Daoy (cell line): ENCODE measurements at places on chromosomes 6 and 20. TPM values are rescaled to one million over a fixed set of nuclear protein-coding genes. Genes with fewer than 3 reads are reported as not detected.
A peak's percentile ranks its signal among the peaks of the same experiment; 100 is the strongest.

GRCh38 chr6:104460738-104461483 is 398.8 kb downstream of the HACE1 start:
- DNase-seq: no peak

- DNase-seq: no peak
Observed at GRCh38 chr20:34402461-34402860, 39.4 kb downstream of the ITCH start.

DNA sequence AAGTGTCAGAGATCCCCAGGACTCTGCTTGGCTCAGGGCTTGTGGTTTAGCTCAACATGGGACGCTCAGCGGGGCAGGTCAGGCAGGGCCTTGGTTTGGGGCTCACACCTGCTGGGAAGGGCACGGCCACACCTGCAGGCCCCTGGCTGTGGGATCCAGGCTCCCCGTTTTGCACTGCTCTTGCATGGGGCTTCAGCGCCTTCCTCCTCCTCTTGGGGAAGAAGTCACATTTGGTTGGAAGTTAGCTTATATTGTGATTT is 378.3 kb downstream of the CDH4 start:
- DNase-seq: no peak

HSPA1L gene
- total RNA-seq: 0.12 and 0.80 TPM in 2 replicates

GRCh38 chr20:46705378-46705729 is 4.1 kb upstream of the SLC2A10 start:
- DNase-seq: no peak

GRCh38 chr6:110812719-110813118 is 2.5 kb downstream of the CDK19 start:
- DNase-seq: no peak

- DNase-seq: peak; percentile 39
Observed at GRCh38 chr20:5008759-5009158, 7.4 kb upstream of the SLC23A2 start.

DNA sequence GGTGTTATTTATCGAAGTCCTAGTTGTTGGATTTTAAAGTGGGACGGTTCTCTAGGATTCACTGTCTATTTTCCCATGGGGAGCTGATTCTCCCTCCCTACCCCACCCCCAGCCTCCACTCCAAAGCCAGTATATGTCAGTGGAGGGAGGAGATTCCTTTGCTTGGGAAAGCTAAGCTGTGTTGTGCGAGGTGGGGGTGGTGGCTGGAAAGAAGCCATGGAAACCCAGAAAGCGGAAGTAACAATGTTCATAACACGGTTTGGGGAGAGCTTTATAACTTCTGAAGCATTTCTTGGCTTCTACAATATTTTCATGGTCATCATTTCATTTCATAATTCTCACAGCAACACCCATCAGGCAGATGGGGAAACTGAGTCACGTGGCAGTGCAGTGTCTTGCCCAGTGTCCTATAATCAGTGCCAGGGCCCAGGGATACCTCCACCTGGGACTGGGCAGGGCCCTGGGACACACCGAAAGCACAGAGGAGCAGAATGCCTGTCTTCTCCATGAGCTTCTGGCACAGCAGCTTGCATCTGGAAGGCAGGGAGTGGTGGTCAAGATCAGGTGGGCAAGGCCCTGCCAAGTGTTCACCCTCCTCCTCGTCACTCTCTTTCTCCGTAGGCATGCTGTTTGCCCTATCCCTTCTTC is 4.5 kb downstream of the SUN5 start:
- DNase-seq: no peak

DNA sequence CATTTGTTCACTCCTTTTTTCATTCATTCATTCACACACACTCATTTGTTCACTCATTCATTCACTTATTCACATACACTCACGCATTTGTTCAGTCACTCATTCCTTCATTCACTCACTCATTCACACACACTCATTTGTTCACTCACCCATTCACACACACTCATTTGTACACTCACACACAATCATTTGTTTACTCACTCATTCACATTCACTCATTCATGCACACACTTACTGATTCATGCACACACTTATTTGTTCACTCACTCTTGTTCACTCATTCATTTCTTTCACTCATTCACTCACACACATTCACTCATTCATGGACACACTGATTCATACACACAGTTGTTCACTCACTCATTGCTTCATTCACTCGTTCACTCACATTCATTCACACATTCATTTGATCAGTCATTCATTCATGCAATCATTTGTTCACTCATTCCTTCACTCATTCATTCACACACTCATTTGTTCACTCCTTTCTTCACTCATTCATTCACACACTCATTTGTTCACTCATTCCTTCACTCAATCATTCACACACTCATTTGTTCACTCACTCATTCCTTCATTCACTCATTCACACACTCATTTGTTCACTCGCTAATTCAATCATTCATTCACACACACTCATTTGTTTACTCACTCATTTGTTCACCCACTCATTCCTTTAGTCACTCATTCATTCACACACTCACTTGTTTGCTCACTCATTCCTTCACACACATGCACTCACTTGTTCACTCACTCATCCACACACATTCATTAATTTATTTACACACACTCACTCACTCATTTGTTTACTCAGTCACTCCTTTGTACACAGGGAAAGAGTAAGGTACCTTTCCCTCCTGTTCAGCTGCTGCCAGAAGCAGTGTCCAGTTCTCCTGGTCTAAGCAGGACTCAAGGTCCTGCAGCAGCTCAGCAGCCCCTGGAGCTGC is 50.7 kb upstream of the BHLHE23 start:
- no peak for DNase-seq

DNA sequence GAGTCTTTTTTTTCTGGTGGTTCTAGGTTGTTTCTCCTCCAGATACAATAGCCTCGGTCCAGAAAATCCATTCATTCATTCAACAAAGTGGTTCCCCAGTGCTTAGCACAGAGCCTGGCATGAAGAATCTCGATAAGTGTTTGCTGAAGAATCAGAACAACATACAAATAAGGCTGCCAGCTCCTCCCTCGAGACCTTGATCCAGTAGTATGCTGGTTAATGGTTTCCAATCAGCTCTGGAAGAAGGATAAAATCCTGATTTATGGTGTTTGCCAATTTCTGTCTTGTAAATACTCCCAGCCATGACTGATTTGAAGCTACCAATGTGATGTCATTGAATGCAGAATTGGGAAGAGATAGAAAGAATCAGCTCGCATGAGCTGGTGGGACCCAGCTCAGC is 3.3 kb downstream of the HSPA12B start:
- DNase-seq: no peak
